ENCODE measurements at places on chromosomes 5 and 9. TPM values are rescaled to one million over a fixed set of nuclear protein-coding genes. Genes with fewer than 3 reads are reported as not detected.

DNA sequence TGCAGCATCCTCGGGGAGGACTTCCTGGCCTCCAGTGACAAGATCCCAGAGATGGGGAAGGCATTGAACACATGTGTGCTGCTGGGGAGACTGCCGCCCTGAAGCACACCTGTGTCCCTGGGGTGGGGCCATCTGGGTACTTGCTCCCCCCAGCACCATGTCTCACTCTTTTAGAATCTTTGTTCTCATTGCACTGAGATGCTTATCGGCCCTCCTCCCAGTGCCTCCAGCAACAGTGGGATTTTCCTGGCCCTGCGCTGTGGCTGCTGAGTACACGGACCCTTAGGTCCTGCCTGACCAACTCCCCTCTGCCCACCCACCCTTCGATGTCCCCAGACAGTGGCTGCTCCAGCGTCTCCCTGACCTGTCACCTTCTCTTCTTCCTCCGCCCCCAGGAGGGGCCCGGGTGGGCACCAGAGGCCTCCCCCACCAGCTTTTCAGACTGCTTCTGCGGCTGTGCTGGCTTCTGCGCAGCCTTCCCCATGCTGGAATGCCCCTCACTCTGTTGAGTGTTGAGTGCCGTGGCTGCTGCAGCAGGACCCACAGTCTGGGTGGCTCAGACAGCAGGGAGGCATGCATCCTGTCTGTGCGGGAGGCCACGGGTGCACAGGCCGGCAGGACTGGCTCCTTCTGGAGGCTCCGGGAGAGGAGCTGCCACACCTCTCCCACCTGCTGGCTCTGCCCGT is 145.9 kb upstream of the IRX2 start:
- no peaks in the 10 kb centered on the region for H3K27me3 ChIP-seq
- no peak overlapping the region for H3K27ac ChIP-seq
- H3K36me3 ChIP-seq, result no peaks in the 10 kb centered on the region
- no peak overlapping the region for H3K4me3 ChIP-seq
- DNase-seq, result no peak

DNA sequence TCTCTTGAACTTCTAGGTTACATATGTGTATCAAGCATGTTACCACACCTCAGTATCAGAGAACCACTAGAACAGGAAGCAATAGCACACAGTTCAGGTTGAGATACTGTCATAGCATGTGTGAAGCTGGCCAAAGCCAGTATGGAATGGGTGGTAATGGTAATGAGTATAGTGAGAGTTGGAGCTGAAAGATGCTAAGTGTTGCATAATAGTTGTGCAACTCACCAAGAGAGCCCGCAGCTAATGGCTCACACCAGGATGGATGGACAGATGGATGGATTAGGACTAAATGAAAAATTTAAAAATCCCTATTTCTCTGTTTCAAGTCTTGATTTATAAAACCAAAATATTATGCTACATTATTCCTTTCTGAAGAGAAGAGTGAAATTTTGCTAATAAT is 53.4 kb upstream of the KCNN2 start:
- no peak for DNase-seq
- no peaks in the 10 kb centered on the region for H3K27me3 ChIP-seq
- H3K4me3 ChIP-seq, result no peak overlapping the region
- no peak overlapping the region for H3K27ac ChIP-seq
- H3K36me3 ChIP-seq, result no peaks in the 10 kb centered on the region

GRCh38 chr5:135395866-135396265 is 3.2 kb downstream of the MACROH2A1 start:
- no peaks in the 10 kb centered on the region for H3K36me3 ChIP-seq
- no peak overlapping the region for H3K4me3 ChIP-seq
- H3K27ac ChIP-seq, result peak overlapping the region; percentile 47
- no peak for DNase-seq

- DNase-seq, result no peak
- H3K27ac ChIP-seq, result no peak overlapping the region
- no peaks in the 10 kb centered on the region for H3K4me1 ChIP-seq
- H3K27me3 ChIP-seq, result no peaks in the 10 kb centered on the region
- peaks cover 86% of the 10 kb centered on the region for H3K36me3 ChIP-seq
- no peak overlapping the region for H3K4me3 ChIP-seq
Observed at GRCh38 chr5:74631081-74631953, 9.2 kb downstream of the ENC1 start.

GRCh38 chr9:108668938-108669335 is 186.8 kb downstream of the ACTL7B start:
- no peak for DNase-seq
- H3K4me3 ChIP-seq, result no peak overlapping the region
- H3K36me3 ChIP-seq, result no peaks in the 10 kb centered on the region
- H3K27ac ChIP-seq, result no peak overlapping the region
- no peaks in the 10 kb centered on the region for H3K27me3 ChIP-seq

DNA sequence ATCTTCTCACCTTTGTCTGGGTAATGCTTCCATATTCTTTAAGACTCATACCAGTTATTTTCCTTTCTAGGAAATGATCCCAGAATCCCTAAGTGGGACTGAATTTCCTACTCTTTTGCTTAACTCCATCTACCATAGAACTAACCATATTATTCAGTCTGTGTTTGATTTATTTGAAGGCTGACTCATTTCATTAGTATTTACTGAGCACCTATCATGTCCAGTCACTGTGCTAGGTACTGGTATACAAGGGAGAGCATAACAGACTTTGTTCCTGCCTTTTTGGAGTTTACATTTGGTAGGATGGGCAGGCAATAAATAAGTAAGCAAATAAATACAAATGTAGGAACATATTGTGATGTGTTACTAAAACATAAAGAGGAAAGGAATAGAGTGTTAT is 4.3 kb downstream of the NPR2 start:
- DNase-seq, result no peak
- no peaks in the 10 kb centered on the region for H3K36me3 ChIP-seq
- H3K27ac ChIP-seq, result no peak overlapping the region
- no peak overlapping the region for H3K4me3 ChIP-seq

- H3K4me3 ChIP-seq, result no peak overlapping the region
- no peak for DNase-seq
- H3K27ac ChIP-seq, result no peak overlapping the region
- no peaks in the 10 kb centered on the region for H3K36me3 ChIP-seq
- no peaks in the 10 kb centered on the region for H3K27me3 ChIP-seq
Observed at GRCh38 chr5:101346906-101347305, 443.8 kb upstream of the ST8SIA4 start.

GRCh38 chr5:139592289-139592688 is 31.1 kb downstream of the UBE2D2 start:
- H3K4me1 ChIP-seq, result no peaks in the 10 kb centered on the region
- H3K36me3 ChIP-seq, result peaks cover 5% of the 10 kb centered on the region
- H3K27me3 ChIP-seq, result no peaks in the 10 kb centered on the region

DNA sequence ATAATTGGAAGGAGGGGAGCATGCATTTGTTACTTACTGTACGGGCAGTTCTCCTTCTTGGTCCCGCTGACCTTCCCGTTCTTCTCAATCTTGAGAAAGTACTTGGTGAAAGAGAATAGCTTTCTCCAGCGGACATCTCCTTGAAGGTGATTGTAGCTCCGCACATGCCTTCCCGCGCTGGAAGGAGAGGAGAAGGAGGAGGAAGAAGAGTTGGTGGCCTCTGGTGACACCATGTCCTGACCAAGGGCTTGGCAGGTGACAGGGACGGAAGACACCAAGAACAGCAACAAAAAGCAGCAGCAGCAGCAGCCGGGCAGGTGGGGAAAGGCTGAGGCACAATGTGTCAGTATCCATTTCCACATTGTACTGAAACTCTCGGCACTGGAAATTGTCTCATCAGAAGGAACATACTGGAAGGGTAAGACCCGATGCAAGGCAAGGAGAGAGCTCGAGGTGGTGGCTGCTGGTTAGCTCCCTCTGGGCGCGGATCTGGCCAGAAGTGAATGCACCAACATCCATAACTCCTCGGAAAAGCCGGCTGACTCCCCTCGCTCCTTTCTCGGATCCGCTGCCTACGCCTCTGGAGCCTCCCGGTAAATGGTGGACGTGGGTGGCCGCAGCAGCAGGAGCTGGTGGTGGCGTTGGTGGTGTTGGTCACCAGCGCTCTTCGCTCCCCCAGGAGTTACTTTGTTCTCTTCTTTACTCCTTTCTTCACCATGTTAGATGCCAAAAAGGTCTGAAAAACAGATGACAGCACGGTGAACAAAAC is 715 bp downstream of the FGF10 start:
- H3K36me3 ChIP-seq, result no peaks in the 10 kb centered on the region
- peaks cover 8% of the 10 kb centered on the region for H3K27me3 ChIP-seq
- DNase-seq, result peak; percentile 23

- peaks cover 3% of the 10 kb centered on the region for H3K27me3 ChIP-seq
- H3K4me3 ChIP-seq, result no peak overlapping the region
- no peak for DNase-seq
- peaks cover 11% of the 10 kb centered on the region for H3K4me1 ChIP-seq
- H3K36me3 ChIP-seq, result no peaks in the 10 kb centered on the region
- H3K27ac ChIP-seq, result no peak overlapping the region
Observed at GRCh38 chr5:54885636-54886035, 99.8 kb downstream of the ESM1 start.

- H3K4me3 ChIP-seq, result no peak overlapping the region
- H3K4me1 ChIP-seq, result no peaks in the 10 kb centered on the region
- no peak for DNase-seq
- no peaks in the 10 kb centered on the region for H3K36me3 ChIP-seq
Observed at GRCh38 chr5:74919487-74919886, 53.3 kb upstream of the FAM169A start.

DNA sequence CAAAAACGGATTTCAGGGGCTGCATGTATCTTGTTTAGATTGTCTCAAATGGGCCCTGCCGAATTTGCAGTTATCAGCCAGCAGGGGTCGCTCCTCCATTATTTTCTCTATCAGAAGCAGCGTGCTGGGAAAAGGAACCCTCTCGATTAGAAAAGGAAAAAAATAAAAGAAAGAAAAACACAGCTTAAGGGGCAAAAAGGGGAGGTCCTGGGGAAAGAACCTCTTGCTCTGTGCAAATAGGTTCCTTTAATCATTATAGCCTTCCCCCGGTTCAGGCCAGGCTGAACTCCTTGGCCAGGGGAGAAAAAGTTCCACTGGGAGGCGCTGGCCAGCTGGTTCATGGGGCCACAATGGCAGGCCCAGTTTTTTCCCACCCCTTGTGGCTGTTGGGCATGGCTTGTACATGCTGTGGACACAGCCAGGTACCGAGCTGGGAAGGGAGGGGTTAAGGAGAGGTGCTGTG is 25.0 kb upstream of the CAPSL start:
- H3K4me3 ChIP-seq, result no peak overlapping the region
- no peak for DNase-seq
- H3K36me3 ChIP-seq, result no peaks in the 10 kb centered on the region
- no peaks in the 10 kb centered on the region for H3K27me3 ChIP-seq
- H3K27ac ChIP-seq, result no peak overlapping the region

GRCh38 chr9:127034691-127035090 is 87.7 kb downstream of the ANGPTL2 start:
- H3K36me3 ChIP-seq, result no peaks in the 10 kb centered on the region
- no peaks in the 10 kb centered on the region for H3K27me3 ChIP-seq
- peaks cover 34% of the 10 kb centered on the region for H3K4me1 ChIP-seq
- H3K4me3 ChIP-seq, result no peak overlapping the region
- peak overlapping the region; percentile 73 for H3K27ac ChIP-seq

- no peaks in the 10 kb centered on the region for H3K27me3 ChIP-seq
- peaks cover 17% of the 10 kb centered on the region for H3K4me1 ChIP-seq
- H3K4me3 ChIP-seq, result peak within 1 kb of the TSS; percentile 87
- peak within 1 kb of the TSS; percentile 91 for H3K27ac ChIP-seq
Observed at GRCh38 chr9:97411789-97412625, at the start of gene TDRD7. TDRD7 (plus strand) TSS chr9:97412096; CDS start chr9:97428466, 16,370 bp downstream.

DNA sequence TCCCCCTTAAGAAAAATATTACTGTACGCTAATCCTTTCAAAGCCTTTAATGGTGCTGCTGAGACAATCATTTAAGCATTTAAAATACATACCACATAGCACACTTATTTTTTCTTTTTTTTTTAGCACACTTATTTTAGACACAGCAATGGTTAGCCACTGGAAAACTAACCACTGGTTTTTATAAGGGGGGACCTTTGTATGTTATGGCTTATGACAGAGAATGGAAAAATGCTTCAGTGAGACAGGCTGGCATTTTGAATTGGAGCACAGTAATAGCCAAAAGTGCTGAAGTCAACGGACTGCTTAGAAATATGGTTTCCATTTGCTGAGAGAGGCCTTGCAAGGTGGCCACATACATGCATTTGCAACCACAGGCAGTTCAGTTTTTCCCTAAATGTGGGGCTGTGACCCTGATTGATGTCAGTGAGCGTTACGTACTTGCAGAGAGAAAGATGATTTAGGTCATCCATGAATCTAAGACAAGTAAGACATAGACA is 28.5 kb downstream of the AOPEP start:
- no peak for DNase-seq
- H3K4me1 ChIP-seq, result no peaks in the 10 kb centered on the region
- no peak overlapping the region for H3K27ac ChIP-seq
- no peaks in the 10 kb centered on the region for H3K27me3 ChIP-seq
- peaks cover 5% of the 10 kb centered on the region for H3K36me3 ChIP-seq

DNA sequence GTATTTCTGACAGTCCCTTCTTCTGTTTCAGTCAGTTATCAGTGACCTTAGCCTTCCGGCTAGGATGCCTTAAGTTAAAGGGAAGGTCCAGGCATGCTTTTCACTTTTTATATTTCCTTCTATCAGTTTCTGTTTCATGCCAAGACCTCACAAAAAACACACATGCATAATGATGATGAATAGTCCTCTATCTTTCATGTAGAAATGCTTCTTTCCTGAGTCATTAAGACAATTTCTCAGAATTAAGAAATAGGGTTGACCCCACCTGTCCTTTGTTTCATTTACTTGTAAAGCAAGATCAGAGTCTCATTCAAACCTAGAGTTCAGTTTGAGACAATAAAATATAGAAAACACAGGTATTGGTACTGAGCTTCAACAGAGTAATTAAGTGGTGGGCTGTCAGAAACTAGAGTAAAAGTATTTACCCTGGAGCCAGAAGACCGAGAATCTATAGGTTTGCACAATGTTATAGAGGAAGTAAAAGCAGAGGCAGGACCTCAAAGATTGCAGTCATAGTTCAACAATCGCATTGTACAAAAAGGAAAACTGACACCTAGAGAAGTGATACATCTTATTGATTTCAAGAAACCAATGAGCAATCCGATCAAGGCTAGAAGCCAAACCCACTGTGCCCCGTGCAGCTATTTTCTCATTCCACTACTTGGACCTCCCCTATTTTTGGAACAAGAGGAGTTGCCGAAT is 118.7 kb upstream of the PUM3 start:
- no peaks in the 10 kb centered on the region for H3K27me3 ChIP-seq
- H3K4me3 ChIP-seq, result no peak overlapping the region
- DNase-seq, result no peak

GRCh38 chr5:148306446-148306845 is 5.8 kb upstream of the SPINK7 start:
- H3K36me3 ChIP-seq, result no peaks in the 10 kb centered on the region
- H3K4me1 ChIP-seq, result no peaks in the 10 kb centered on the region
- DNase-seq, result no peak
- H3K27ac ChIP-seq, result no peak overlapping the region
- H3K27me3 ChIP-seq, result no peaks in the 10 kb centered on the region

The FOXD4L4 gene
- not detected for total RNA-seq

The FBXO4 gene
- 3.1 TPM for total RNA-seq

The FAM221B gene
- total RNA-seq, result not detected
